ENCODE measurements at places on chromosomes 4 and X.

- DNase-seq = no peak
Observed at GRCh38 chr4:123250843-123251242, 145.8 kb upstream of the SPRY1 start.

DNA sequence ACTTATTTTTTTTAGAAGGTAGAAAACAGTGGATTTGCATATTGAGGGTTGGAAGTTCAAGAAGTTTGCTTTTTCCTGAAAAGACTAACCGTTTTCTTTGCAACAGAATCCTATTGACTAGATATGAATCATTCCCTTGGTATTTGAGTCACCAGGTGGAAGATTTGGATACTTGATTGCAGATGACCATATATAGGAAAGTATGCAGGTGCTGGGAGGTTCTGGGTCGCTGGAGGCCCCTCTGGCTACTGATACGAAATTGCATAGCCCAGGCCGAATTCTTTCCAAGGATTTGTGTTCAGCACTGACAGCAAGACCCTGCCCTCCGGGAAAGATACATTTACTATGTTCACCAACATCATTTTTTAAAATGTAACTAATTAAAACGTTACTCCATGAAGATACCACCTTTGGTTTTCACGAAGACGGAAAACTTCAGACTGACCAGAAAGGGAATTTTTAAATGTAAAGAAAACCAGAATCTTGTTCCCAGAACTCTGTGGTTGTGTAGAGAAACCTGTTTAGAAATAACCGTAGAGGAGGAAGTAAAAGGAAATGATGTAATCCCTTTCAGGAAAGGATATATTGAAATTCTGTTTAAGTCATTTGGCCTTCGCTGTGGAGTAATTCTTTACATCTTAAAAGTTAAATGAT is 946 bp downstream of the ANXA3 start:
- no peak for DNase-seq

DNA sequence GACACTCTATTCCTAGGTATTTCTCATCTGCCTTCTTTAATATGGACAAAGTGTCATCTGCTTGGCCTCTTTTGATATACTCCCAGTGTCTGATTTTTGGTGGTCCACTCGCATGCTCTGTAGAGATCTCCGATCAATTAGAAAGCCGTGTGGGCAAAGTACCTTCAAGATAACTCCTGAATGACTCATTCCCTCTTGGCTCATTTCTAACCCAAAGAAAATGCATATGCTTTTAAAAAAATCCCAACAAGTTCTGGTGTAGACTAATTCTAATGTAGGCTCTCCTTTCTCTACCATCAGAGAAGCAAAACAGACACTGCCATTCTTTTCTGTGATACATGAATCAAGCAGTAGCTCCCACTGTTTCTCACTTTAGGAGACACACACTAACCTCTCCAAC is 714.9 kb upstream of the ADGRL3 start:
- DNase-seq = no peak

DNA sequence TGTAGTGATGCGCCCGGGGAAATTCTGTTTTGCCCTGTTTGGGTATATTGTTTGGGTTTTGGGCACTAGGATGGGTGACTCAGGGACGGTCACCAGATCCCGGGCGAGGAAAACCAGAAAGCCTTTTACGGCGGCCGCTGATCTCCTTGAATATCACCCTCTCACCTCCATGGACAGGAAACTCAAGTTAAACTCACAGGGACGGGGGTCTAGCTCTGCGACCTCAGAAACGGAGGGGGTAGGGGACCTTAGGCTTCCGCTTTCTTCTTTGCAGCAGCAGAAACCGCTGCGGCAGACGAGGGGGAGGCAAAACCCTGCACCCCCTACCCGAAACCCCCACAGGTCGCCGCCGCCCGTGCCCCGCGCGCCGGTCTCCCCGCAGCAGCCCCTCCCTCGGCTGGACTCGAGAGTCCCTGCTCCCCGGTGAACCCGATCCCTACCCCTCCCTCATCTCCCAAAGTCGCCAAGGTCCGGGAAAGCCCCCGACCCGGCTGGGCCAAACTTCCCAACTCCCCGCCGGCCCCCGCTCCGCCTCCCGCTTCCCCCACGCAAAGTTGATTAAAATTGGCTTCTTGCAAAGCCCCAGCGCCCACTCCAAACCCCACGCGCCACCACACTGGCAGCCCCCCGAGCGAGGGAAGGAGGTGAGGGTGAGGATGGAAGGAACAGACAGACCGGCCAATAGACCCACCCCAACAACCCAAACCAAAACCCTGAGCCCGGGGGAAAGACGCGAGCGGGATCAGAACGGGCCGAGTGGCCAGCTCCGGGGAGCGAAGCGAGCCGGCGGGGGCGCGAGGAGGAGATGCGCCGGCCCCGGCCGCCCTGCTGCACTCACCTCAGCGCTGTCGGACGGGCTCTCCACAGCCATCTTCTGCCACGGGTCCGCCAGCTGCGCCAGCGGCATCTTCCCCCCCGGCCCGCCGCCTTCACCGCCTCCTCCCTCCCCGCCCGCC is 705 bp downstream of the RPS6KA3 start:
- DNase-seq = no peak

- no peak for DNase-seq
Observed at GRCh38 chr4:113148925-113149324, 99.5 kb downstream of the ANK2 start.
